ENCODE measurements at places on chromosomes 16 and 17.

DNA sequence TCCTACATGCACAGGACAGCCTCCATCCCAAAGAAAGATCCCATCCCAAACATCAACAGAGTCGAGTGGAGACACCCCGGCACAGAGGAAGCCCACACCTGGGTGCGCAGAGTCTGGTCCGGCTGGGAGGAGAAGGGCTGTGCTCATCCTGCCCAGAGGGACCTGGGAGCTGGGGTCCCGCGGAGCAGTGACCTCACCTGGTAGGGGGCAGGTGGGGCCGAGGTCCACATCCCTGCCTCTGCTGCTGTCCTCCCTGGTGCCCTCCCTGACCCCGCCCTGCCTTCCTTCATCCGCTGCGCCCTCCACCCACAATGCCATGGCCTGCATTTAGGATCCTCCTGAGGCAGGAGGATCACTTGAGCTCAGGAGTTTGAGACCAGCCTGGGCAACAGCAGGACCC is 2.9 kb downstream of the C16orf90 start:
- DNase-seq, result no peak

- DNase-seq, result no peak
These were observed 5.3 kb downstream of the MT2A start for GRCh38 chr16:56613706-56614105.

DNA sequence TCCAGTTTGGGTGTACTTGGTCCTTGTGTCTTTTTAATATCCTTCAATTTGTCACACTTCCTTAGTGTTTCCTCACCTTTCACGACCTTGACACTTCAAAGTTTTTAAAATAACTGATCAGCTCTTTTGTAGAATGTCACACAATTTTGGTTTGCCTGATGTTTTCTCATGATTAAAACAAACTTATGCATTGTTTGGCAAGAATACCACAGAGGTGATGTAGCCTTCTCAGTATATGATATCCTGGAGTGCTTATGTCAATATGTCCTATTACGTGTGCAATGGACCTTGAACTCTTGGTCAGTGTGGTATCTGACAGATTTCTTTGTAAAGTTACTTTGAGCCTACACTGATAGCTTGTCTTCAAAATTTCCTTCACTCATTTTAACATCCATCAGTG is 297.4 kb downstream of the CNTNAP4 start:
- DNase-seq, result no peak

DNA sequence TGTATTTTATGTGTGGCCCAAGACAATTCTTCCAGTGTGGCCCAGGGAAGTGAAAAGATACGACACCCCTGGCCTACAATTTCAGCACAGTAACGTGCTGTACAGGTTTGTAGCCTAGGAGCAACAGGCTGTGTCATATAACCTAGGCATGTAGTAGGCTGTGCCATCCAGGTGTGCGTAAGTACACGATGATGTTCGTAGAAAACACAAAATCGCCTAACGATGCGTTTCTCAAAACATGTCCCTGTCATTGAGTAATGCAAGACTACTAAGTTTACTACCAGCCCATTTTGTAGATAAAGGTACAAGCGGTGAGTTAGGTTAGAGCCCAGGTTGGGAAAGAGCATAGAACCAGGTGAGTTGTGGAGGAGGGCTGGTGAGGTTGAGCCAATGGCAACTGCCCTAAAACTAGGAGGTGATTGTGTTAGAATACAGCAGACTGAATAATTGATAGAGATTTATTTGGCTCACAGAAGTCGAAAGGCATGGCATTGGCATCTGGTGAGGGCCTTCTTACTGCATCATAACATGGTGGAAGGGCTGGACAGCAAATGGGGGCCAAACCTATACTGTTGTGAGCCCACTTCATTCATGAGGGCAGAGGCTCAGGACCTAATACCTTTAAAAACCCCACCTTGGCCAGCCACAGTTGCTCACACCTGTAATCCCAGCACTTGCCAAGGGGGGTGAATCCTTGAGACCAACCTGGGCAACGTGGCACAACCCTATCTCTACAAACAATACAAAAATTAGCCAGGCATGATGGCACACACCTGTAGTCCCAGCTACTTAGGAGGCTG is 4.2 kb downstream of the EIF1 start:
- DNase-seq, result no peak
